ENCODE measurements at places on chromosomes 3 and 15.

GRCh38 chr3:12585181-12585580 is 28.3 kb downstream of the MKRN2 start:
- no peak for DNase-seq

- DNase-seq: no peak
These were observed 58.5 kb upstream of the CTSH start for GRCh38 chr15:79003301-79003700.

DNA sequence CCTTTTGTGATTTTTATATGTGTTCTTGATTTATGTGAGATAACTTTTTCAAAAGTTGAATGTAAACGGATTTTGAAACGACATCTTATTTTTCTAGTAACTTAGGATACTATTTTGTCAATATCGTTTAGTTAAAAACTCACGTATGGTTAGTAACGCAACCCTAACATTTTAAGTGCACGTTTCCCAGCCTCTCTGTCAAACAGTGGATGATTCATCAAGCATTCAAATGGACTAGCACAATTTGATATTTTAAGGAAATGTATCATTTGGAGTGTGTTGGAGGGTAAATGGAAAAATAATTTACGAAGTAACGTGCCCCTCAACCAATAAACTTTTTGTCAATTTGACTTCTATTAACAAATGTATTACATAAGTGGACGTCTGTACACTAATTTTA is 23.3 kb downstream of the RTP3 start:
- no peak for DNase-seq

DNA sequence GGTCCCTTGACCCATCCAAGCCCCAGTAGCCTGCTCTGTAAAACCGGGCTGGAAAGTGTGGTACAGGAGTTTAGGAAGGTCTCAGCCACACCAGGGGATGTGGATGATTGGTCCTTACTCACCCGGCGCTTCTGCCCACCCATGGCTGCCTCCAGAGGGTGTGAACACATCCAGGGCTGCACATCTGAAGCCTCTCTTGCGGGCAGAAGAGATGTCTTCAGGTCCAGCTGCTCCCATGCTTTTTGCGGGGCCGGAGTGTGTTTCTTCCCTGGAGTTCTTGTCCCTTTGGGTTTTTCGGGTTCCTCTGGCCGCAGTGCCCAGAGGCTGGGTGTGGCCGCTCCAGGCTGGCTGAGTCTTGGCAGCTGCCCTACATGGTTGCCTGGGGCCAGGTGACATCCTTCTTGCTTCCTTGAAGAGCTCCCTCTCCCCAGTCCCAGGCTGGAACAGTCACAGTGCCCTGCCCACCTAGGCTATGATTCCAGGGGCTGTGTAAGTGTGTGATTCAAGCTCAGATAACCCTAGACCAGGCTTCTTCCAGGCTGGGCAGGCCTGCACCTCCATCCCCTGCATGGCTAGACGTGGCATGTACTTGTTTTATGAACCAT is 33.9 kb downstream of the HDAC11 start:
- DNase-seq: no peak

DNA sequence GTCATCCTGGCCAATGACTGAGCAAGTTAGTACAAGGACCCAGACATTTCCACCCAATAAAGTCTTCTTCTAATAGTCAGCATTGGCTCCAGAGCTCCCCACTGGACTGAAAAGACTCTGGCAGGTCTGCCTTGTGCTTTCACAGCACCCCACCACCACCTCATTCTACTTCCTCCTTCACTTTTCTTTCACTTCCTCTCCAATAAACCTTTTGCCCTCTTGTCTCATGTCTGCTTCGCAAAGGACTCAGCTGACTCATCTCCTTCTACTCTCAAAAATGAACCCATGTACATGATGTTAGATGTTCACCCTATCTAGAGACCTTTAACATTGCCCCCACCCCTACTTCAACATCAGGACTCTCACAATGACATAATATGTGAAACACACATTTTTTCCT is 181.0 kb upstream of the PPP2R3A start:
- DNase-seq: no peak

- DNase-seq: no peak
These were observed 32.5 kb downstream of the CHAC1 start for GRCh38 chr15:40985541-40986330.

GRCh38 chr3:112745567-112746248 is 101.0 kb downstream of the CD200R1L start:
- no peak for DNase-seq

GRCh38 chr3:171807806-171808205 is 2.5 kb downstream of the PLD1 start:
- no peak for DNase-seq

DNA sequence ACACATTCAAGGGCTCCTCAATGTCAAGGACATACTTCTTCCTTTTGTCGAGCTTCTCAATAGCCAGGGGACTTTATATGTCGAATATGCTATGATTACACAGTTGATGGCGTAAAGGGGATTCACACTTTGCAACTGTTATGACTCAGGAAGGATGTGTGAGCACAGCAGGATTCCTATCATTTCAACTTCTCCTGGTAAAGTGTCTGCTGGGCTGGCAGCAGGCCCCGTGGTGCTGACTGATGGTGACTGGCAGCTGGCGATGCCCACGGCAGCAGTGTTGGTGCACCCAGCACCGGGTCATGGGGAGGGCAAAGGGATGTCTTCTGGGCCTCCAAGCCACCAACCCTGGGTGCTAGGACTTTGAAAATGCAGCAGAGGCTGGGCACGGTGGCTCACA is 44.8 kb upstream of the GNB5 start:
- DNase-seq: no peak

GRCh38 chr15:96972201-96972600 is 641.7 kb downstream of the NR2F2 start:
- DNase-seq: no peak

GRCh38 chr3:27290760-27291159 is 78.4 kb downstream of the NEK10 start:
- DNase-seq: no peak

GRCh38 chr15:62550106-62550505 is 385.0 kb upstream of the C2CD4B start:
- no peak for DNase-seq

- DNase-seq: no peak
These were observed 83.5 kb upstream of the LIPC start for GRCh38 chr15:58348095-58348812.

DNA sequence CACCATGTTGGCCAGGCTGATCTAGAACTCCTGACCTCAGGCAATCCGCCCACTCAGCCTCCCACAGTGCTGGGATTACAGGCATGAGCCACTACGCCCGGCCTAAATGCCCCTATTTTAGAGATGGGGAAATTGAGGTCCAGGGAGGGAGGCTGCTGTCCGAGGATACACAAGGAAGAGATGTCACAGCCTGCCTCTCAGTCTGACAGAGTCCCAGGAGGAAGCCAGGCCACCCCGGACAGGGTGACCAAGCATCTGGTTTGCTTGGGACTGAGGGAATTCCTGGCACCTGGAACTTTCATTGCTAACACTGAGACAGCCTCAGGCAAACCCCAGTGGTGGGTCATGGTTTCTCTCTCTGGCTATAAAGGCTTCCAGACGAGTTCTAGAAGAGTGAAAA is 30.6 kb upstream of the ADAMTS7 start:
- DNase-seq: no peak

DNA sequence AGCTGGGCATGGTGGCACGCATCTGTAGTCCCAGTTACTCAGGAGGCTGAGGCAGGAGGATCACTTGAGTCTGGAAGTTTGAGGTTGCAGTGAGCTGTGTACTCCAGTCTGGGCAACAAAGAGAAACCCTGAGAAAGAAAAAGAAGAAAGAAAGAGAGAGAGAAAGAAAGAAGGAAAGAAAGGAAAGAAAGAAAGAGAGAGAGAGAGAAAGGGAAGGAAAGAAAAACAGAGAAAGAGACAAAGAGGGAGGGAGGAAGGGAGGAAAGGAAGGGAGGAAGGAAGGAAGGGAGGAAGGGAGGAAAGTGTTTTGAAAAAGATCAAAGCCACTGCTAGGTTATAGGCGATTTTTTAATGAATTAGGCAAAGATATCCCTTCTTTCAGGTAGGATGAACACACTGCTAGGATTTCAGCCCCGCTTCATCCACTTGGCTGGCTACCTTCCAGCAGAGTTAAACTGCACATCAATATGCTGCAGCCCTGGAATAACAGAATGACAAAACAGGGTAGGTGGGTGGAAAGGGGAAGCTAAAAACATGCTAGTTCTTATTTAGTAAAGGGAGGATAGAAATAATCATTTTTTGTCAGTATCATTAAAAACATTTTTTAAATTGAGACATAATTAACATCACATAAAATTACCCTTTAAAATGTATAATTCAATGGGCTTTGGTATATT is 12.8 kb upstream of the PPARG start:
- no peak for DNase-seq

GRCh38 chr3:37987751-37988179 is 2.8 kb upstream of the VILL start:
- no peak for DNase-seq

- no peak for DNase-seq
These were observed 95.3 kb downstream of the SLC49A4 start for GRCh38 chr3:122890077-122890719.

DNA sequence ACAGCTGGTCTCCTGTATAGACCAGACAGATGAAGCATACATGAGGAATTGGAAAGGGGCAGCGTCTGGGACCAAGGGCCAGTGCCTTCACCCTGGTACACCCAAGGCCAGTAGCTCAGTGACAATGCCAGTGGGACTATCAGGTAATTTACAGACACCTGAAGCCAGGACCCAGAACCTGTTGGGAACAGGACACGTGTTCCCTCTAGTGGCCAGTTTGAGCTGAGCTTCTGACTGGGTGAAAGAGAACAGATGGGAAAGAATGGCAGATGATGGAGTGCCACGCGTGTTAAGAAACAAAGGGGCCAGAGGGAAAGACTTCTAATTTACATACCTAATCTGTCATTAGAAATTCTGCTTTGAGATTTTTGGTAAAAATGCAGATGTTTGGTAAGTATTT is 5.1 kb upstream of the SLC25A38 start:
- peak; percentile 70 for DNase-seq

DNA sequence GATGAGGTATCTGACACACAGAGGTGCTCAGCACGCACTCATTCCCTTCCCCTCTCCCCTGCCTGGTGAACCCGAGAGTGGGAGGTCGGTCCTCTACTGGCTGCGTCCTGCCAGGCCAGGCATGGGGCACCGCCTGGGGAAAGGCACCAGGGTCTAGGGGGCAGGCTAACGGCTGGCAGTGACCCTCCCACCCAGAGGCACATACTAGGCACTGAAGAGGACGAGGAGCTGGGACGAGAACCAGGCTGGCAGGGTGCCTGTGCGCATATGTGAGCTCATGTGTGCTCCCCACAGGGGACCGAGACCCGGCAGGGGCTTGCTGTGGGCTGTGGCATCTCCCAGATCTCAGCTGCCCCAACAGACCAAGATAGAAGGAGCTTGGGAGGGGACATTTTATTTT is 86.7 kb downstream of the IQSEC1 start:
- DNase-seq: no peak

DNA sequence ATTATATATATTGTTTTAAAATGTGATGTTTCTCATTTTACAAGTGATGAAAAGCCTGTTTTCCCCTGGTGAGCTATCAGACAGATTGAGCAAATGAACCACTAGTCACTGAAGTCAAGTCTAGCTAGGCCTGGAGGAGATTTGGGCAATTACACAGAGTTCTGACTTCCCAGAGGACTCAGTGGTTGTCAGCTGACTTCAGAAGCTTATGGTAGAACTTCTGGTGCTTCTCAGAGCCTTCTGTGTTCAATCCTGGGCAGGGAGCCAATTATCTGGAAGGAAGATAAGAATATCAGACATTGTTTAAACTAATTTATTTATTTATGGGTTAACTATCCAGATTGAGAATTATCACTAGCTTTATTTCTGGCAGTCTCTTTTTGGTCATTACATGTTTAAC is 37.7 kb upstream of the NAALADL2 start:
- no peak for DNase-seq

DNA sequence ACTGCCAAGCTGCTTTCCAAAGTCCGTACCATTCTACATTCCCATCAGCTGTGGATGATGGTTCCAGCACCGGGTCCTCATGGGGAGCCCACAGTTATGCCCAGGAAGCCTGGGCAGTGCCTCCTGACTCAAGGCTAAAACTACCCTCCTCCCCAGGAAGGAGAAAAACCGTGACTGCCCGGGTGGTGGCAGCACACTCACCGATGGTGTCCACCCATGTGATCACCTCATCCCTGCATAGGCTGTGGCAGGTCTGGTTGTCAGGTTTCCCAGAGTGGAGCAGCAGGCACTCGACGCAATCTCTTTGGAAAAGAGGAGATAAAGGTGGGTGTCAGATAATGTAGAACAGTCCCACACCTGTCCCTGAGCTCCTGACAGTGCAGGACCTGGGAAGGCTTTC is 38.6 kb downstream of the UMPS start:
- peak; percentile 42 for DNase-seq

DNA sequence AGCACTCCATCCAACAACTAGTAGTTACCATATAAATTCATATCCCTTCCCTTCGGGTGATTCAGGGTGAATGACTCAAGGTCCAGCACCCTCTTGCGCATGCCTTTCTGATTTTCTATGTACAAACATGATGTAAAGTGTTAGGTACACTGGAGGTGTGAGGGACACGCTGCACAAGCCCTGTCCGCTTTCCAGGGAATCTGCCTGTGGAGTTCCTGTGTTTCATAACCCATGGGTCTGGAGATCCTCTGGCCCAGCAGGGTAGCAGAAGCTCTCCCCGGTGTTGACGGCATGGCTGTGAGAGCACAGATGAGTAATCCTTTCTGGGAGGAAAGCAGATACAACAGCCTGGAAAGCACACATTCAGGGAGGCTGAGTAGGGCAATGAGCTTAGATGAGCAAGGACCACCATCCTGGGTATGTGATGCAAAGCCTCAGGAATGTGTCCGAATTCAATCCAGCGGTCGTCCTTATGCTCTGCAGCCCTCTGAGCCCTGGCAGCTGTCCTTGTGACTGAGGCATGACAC is 142.9 kb upstream of the TP63 start:
- DNase-seq: no peak

GRCh38 chr3:78701537-78701936 is 1066.3 kb downstream of the ROBO1 start:
- no peak for DNase-seq

DNA sequence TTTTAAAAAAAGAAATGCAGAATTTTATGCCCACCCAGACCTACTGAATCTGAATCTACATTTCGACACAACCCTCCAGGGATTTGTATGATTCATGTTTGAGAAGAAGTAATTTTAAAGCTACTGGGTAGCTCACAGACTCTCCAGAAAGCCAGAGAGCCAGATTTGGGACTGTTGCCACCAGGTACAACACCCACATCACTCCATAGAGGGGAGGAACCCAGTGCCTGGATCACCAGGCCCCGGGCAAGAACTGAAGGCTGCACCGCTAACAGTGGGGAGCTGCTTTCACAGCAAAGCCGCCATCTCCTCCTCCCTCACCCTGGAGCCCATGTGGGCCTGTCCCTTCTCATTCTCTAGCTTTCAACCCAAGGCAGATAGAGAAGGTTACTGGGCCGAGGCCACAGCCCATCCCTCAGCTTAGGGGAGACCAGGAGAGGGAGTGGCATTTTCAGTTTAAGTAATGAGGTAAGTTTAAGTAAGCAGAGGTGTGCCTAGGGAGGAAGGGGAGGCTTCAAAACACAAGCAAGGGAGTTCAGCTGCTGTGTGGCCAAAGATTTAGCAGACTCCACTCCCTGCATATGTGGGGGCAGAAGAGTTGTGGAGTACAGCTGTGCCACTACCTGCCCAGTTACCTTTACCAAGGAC is 109.8 kb downstream of the IL12A start:
- DNase-seq: no peak
